ENCODE measurements at places on chromosomes 3 and 15. TPM values are rescaled to one million over a fixed set of nuclear protein-coding genes. Genes with fewer than 3 reads are reported as not detected.
A peak's percentile ranks its signal among the peaks of the same experiment; 100 is the strongest.

DNA sequence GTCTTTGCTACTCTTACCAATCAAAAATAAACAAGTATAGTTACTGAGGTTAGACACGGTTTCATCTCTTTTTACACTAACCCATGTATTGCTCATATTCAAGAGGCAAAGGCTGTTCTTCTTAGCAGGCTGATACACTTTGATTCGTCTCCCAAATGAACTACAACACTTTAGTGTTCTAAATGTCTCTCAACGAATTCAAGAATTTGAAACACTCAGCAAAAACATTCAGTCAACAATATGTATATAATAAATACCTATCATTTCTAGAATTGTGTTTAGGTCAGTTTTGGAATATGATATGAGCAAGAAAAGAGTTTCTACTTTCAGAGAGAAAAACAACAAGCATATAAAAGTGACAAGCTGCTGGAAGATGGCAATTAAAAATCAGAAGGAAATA is 669.6 kb upstream of the DPPA4 start:
- DNase-seq: no peak

GRCh38 chr3:152376351-152377183 is 107.8 kb downstream of the MBNL1 start:
- no peak for DNase-seq

- no peak for DNase-seq
Observed at GRCh38 chr3:149902498-149903139, 68.1 kb downstream of the PFN2 start.

The THPO gene
- total RNA-seq: 0.93 TPM

- DNase-seq: no peak
Observed at GRCh38 chr3:39108200-39108710, 775 bp downstream of the TTC21A start.

GRCh38 chr3:158769952-158770740 is 31.7 kb upstream of the MFSD1 start:
- DNase-seq: no peak

DNA sequence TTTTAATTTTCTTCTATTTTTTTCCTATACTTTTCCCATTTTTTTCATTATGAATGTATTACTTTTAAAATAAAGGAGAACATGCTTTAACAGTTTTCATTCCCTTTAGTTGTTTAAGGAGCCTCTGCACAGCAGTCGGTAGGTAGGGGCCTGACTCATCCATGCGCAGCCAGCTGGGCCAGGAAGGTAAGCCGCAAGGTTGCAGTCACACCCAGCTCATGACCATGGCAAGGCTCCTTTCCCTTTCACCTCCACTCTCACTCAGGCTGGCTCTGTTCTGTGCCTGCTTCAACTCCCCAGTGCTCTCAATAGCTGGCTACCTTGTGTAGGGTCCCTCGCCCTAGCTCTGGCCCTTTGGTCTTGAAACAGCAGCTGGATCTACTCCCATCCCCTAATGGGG is 17.4 kb upstream of the ANKRD34C start:
- DNase-seq: no peak

- no peak for DNase-seq
Observed at GRCh38 chr3:56838448-56838847, 36.7 kb upstream of the ARHGEF3 start.

The SGO1 gene
- total RNA-seq: 11.9 TPM

- DNase-seq: no peak
Observed at GRCh38 chr15:29800491-29801366, 21.5 kb downstream of the TJP1 start.

The DUOXA2 gene
- total RNA-seq: 0.39 TPM

The ALG1L2 gene
- total RNA-seq: not detected

DNA sequence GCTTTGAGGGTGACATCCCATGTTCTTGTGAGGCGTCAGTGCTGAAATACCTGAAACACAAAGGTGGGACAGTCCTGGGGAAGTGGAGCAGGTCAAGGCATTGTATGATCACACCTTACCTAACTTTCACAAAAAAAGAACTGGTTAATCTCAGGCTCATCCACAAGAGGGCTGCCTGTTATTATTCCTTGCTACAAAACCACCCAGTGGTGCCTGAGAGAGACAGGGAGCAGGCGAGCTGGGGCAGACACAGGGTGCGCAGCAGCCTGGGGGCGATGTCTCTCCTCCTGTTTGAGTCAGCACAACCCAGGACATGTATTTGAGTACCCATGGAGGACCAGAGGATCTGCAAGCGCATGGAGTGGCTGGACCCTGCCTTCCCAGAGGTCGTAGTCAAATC is 316.8 kb upstream of the ATP10A start:
- DNase-seq: peak; percentile 54

DNA sequence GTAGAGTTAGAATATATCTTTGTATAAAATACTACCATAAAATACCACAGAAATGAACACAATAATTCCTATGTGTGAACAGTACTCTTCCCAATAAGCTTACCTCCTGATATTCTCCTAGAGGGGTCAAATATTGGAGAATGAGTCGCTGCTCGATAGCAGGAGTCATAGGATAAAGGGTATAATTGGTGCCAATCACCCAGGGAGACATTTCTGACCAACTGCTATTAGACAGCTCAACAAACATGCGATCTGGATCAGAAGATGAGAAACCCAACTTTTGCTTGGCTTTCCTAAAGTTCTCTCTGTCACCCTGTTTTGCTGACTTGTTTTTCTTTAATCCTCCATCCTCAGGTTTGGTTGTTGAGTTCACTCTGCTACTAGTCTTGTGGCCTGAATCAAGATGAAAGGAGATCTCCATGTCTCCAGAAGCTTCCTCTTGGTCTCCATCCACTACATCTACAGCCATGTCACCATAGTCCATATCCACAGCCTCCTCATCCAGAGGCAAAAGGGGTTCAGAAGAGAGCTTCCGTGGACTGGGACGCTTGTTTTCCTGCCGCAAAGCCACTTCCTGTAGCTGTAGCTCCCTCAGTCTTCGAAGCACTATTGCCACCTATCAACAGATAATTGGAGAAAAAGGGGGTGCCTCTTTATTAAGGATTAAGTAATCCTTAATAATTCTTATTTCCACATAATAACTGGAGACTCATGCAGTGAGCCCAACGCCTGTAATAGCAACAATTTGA is 50.4 kb downstream of the RBM15B start:
- no peak for DNase-seq

GRCh38 chr15:69478259-69478781 is 25.7 kb downstream of the RPLP1 start:
- DNase-seq: peak; percentile 75

DNA sequence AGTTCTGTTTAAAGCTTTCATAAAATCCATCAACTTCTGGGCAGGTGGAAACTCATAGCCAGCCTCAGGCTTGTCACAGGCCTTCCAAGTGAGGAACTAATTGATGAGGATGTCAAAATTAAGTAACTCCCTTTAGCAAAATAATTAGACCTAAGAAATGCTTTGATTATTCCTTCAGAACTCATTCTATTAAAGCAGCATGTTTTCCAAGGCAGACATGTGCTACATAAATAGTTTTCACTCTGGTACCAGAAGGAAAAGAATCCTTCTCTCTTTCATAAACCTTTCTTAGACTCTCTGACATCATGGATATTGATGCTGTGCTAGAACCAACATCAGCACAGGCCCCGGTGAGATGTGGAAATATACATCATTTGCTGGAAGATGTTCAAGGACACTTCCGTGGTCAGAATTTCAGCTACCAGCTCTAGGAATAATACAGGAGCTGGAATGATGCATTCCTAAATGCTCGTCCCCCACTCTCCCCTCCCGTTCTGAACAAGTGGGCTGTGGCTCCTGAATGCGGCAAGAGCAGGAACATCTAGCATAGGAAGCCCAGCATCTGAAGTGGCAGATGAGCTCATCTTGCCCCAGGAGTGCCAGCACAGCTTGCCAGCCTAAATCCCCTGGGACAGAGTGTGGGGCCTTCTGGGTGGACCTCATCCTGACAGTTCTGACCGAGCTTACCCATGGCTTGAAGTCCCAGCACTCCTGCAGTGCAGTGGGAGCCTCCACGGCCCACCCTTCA is 82.4 kb downstream of the WWTR1 start:
- DNase-seq: peak; percentile 23

DNA sequence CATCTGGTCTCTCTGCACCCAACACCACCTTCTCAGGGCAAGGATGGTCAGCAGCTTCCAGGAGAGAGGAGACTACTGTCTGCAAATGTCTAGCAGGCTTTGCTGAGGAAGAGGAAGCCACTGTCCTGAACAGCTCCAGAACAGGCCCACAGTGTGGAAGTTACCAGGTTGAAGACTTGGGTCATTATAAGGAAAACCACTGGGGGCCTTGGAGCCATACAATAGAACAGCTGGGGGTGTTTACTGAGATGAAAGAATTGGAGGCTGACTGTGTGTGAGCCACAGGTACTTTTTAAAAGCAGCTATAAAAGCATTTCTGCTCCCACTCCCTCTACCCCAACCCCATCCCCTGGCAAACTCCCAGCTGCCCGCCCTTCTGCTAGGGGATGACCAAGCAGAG is 24.2 kb downstream of the SRGAP3 start:
- DNase-seq: no peak

- no peak for DNase-seq
Observed at GRCh38 chr3:42081838-42082473, 9.2 kb upstream of the TRAK1 start.

GRCh38 chr3:169165196-169166158 is 498.0 kb downstream of the MECOM start:
- DNase-seq: no peak

GRCh38 chr15:80584973-80585525 is 110.1 kb upstream of the ABHD17C start:
- DNase-seq: no peak

The CNTN4 gene
- 10.4 TPM for total RNA-seq

The GJD2 gene
- 0.16 TPM for total RNA-seq

DNA sequence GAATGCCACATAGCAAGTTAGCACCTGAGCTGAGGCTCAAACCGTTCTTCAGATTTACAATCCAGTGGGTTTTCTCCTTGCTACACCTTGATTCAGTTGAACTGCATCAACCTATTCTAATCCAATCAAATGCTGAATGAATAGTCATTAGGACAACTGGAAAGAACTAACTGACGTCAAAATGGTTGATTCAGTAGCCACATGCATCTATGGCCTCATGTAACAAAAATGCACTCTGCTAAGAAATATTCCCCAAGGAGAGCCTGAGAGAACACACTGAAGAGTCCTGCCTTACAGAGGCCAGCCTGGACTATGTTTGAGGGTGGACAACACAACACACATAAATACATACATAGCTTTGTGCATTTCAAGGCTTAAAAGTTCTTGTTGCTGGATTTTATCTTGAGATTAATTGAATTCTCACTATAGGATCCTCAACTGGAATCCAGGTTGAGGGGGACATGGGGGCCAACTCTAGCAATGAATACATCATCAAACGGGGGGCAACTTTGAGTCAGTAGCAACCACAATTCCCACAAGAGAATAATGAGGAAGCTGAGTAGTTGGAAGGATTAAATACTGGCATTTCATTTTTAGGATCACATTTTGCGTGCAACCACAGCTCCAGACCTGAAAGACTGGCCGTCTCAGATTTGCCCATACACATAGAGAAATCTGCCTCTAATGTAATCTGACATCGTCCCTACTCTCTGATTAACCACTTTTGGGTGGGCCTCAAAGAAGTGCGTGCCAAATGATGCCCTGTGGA is 280.2 kb upstream of the ICE2 start:
- DNase-seq: no peak

DNA sequence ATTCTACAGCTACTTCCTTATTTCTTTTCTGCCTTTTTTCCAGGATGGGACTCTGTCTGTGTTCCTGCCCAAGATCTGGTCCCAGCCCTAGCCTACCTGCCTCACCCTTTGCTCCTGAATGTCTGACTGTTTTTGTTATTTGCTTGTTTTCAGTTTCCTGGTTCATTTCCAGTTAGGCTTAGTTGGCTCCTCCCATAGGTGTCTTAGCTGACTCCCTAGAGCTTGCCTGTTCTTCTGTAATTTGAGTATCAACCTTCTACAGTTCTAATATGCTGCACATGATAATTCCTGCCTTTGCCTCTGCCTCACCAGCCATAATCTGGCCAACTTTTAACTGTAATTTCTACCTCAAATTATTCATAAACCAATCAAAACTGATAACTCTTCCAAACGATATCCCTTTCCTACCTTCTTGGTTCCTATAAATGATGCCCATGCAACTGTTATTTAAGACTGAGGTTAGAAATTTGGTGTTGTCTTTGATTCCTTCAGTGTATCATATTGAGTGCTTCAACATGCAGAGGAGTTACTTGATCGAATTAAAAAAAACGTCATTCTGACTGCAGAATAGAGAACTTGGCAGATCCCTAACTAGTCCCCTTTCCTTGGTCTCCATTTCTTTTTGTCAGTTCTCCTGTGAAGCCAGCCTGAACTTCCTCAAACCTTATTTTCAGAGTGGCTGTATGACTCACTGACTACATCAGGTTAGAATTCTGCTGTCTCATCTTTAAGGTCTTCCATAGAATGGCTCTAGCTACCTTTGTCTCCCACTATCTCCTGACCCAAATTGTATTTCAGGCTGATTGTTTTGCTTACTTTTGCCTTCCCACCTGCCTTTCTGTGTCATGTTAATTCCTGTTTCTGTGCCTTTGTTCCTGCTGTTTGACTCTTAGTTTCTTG is 8.4 kb downstream of the GOLM2 start:
- DNase-seq: no peak

The GOLGA8J gene
- total RNA-seq: 11.5 TPM
